Astrocyte (in vitro differentiated cells and primary cell): ENCODE measurements at places on chromosomes 3 and 15. TPM values are rescaled to one million over a fixed set of nuclear protein-coding genes. Genes with fewer than 3 reads are reported as not detected.

Gene ATP2C1
- 132 TPM in 2 replicates for total RNA-seq

Gene PIF1
- total RNA-seq, result 0.48 and 1.7 TPM in 2 replicates

Gene C3orf85
- not detected in 2 replicates for total RNA-seq

Gene HCLS1
- total RNA-seq, result 1.0 and 1.6 TPM in 2 replicates

Gene C3orf20
- 0.16 TPM in 1 of 2 replicates, not detected in the other for total RNA-seq

Gene MAP1A
- 138 and 142 TPM in 2 replicates for total RNA-seq

Gene CRYGS
- total RNA-seq, result 1.3 and 2.1 TPM in 2 replicates
